ENCODE measurements at places on chromosomes 5 and 9.

- DNase-seq, result no peak
Measured at GRCh38 chr5:163809473-163809872, 304.1 kb downstream of the MAT2B start.

DNA sequence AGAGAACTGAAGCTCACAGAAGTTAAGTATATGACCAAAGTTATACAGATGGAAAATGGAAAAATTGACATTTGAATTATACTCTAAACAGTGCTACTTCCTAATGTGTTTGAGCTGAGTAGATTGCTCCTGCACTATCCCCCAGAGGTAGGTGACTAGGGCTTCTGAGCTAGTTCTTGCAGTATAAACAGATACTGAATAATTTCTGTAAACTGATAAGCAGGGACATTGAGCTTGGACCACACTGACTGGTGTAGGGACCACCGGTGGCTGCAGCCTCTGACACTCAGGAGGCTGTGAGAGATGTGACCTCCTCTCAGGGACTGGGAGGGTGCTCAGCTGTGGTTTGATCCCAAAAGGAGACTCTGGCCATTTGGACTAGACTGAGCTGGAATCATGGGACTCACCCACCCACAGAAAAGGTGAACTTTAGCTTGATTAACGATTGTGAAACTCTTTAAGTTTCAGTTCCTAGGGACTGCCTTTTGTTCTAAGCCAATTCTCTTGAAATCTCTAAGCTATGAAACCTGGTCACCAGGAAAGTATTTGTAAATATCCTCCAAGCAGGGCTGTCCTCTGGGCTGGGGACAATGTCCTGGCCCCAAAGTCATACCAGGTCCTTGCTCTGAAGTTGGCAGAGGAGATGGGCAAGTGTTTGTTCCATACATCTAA is 291.5 kb downstream of the SEC61B start:
- DNase-seq, result no peak

DNA sequence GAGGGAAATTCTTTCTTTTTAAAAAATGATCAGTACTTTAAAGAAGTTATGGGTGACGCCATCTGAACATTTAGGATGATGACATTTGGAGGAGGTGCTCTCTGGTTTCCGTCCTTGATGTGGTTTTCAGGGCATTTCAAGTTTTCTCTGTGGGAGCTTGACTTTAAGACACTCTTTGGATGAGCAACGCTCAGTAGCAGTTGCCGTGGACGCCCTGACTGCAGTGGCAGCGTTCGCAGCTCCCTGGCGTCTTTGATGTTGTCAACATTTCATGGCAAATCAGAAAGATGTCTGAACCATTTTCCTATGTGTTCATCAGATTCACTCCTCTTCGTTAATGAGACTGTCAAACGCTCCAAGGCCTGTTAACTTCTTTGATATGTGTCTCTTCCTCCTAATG is 86.1 kb downstream of the ZNF354C start:
- DNase-seq, result peak; percentile 27

- DNase-seq, result no peak
Measured at GRCh38 chr5:107564931-107565372, 105.8 kb downstream of the EFNA5 start.

DNA sequence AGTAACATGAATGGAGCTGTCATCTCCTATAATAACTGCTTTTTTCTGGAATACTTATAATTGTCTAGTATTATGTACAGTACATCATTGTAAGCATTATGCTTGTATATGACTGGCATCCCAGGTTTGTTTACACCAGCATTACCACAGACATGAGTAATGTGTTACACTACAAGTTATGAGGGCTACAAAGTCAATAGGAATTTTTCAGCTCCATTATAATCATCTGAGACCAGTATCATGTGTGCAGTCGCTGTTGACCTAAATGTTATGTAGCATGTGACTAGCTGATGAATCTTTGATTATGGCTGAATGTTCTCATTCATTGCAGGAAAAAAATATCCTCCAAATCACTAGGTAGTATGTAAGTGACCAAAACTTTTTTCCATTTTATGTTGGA is 2.2 kb downstream of the ZCCHC9 start:
- no peak for DNase-seq

DNA sequence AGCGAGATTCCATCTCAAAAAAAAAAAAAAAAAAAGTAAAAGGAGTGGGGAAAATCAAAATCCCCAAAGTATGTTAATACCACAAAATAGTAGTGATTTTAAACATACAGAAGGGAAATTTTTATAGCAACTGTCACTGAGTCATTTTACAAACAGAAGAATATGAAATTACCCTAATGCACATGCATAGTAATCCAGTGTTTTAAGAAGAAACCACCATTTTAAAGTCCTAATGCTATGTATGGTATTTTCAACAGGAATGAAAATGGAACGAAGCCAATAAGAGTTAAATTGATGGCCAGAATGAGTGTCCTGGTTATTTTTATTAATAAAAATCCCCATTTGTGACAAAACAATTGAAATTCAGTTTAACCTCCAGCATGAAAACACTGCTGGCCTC is 26.7 kb upstream of the NXNL2 start:
- no peak for DNase-seq

DNA sequence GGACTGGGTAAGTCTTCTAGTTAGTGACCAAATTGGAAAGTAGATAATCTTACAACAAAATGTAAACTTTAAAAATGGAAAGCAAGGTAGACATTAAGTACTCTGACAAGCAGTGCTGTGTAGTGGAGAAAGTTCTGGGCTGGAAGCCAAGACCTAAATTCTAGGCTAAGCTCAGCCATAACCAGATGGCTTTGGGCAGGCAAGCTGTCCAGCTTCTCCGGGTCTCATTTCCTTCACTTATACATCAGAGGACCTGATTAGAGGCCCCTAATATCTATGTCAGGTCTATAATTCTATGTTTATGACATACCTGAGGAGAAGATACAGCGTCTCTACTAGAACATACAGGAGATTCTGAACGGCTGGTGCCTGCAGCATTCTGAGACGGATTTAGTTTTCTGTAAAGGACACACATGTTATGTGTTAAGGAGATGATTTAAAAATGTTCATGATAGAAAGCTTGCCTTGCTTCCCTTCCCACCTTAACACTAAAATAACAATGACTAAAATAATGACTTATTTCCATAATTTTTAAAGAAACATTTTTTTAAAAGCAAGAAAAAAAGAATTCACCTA is 61.2 kb downstream of the ELL2 start:
- no peak for DNase-seq

- DNase-seq, result no peak
Measured at GRCh38 chr5:96516631-96517071, 83.6 kb upstream of the PCSK1 start.

DNA sequence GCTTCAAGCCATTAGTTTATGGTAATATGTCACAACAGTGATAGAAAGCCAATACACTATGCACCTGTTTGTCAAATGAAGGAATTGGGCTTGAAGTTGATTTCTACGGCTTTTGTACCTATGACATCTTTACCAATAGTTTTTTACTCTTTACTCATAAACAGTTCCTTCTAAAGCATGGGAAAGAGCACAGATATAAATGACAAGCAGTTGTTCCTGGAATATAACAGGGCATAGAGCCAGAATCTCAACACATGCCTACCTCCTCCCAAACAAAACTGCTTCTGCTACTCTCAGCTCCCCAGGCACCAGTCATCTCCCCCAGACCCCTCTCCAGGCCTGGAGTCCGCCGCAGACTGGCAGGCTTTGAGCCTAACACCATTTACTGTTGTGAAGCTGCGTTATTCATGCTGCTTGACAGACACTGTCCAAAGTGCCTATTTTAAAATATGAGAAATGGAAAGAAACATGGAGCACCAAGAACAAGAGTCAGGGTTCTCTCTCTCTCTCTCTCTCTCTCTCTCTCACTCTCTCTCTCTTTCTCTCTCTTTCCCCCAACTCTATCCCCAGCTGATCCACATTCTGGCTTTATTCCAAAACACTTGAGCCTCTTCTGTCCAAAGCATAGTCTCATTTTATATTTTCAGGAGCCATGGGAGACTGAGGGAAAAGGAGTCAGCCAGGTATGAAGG is 111.6 kb downstream of the ADRB2 start:
- no peak for DNase-seq

- DNase-seq, result no peak
Measured at GRCh38 chr5:41747301-41747700, 122.9 kb downstream of the OXCT1 start.

GRCh38 chr9:87201351-87201751 is 254.0 kb upstream of the GAS1 start:
- DNase-seq, result no peak

GRCh38 chr9:17837965-17838364 is 259.1 kb downstream of the SH3GL2 start:
- no peak for DNase-seq

DNA sequence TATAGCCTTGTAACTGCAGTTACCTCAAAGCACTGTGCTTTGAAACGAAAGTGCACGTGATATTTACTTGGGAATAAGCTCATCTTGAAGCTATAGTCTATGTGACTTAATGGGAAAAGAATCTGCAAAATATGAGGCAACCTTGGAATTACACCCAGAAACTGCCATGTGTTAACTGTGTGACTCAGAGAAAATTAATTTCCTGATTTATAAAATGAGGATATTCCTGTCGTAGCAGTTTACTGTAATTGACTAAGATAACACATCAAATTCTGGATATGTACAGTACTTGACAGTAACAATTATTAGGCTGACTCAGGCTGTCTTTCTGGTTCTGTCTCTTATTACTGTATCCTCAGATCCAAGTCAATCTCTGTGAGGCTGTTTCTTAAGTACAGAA is 1079.9 kb upstream of the ACO1 start:
- no peak for DNase-seq

- DNase-seq, result no peak
Measured at GRCh38 chr5:159059722-159060121, 40.0 kb downstream of the EBF1 start.

- DNase-seq, result no peak
Measured at GRCh38 chr5:116883875-116884274, 309.3 kb upstream of the SEMA6A start.

- no peak for DNase-seq
Measured at GRCh38 chr9:2964470-2964869, 120.6 kb upstream of the PUM3 start.

- DNase-seq, result no peak
Measured at GRCh38 chr9:113386571-113387393, 10.0 kb upstream of the HDHD3 start.

DNA sequence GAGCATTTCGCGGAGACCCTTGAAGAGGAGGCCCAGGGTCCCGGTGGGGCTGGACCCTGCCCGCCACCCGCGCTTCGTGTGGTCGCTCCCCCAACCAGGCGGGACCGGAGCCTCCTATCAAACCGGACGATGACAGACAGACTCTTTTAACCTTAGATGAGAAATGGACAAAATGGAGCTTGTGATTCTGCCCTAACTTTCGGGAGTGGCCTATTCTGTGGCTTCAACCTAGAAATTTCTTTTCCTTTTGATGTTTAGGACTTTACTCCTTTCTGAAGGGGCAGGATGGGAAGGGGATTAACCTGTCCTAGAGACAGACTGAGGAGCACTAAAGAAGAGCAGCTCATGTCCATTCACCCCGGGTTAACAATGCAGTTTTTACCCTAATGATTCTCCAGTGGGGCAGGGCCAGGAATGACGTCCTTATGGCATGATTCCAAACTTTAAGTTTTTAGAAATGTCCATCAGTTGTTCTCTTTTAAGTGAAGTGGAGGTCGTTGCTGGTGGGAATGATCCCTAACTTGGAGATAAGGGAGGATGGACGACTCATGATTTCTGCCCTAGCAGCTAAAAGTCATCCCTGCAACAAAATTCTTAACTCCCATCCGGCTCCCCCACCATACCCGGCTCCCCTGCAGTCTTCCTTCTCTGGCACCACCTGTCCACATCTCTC is 1.0 kb downstream of the NIPSNAP3A start:
- no peak for DNase-seq

DNA sequence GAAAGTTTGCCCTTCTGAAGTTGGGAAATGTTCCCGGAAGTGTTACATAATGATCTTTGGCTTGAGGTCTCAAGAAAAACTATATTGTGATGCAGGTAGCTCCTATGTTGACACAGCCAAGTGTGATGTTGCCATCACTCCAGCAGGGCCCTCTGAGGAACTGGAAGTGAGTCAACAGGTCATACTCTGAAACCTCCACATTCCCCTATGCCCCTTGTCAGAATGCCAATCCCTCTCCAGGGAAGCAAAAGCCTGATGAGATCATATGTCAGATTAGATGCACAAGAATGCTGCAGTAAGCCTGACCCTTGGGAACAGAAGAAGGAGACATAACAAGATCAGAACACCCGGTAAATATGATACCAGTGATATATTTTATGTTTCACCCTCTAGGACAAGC is 66.8 kb upstream of the ITGA2 start:
- DNase-seq, result no peak

DNA sequence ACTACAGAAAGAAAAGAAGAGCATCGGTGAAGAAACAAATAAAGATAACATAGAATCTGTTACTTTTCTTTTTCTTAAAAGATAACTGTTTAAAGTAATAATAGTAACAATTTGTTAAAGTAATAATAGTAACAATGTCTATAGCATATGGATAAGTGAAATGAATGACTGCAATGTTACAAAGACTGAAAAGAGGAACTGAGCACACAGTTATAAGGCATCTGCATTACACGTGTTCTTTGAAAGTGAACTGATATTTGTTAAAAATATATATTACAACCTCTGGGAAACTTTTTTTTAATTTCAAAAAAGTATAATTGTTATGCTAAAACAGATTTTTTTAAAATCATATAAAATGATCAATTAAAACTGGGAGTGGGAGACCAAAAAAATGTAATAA is 88.4 kb upstream of the FST start:
- DNase-seq, result no peak

GRCh38 chr9:133701321-133701980 is 36.7 kb downstream of the SARDH start:
- DNase-seq, result peak; percentile 22

DNA sequence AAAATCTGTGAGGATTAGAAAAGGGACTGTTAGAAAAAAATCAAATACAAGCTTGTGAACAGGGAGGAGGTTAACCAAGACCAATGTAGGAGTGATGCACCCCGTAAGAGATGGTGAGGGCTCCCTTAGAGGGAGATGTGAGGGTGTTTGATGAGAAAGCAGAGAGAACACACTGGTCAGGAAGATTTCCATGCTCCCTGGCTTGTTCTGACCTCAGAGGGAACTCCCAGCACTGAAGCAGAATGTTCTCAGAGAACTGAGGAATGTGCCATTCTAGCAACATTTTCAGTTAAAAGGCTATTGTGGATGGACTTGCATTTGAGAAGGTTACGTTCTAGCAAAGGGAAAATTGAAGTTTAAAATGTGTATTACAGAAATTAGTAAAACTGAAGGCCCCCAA is 110.6 kb downstream of the HTR4 start:
- no peak for DNase-seq

DNA sequence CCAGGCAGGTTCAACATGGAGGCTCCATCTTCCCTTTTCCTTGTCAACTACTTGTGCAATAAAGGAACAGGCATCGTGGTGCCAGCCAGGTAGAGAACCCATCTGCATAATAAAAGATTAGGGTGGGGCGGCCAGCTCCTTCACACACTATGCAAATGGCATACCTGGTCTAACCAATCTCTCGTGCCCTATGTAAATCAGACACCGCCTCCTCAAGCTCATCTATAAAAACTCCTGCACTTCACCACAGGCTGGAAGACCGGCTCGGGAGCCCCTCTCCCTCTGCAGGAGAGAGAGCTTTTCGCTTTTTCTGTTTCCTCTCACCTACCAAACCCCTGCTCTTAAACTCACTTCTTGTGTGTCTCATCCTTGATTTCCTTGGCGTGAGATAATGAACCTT is 244.3 kb upstream of the PUM3 start:
- no peak for DNase-seq

- DNase-seq, result no peak
Measured at GRCh38 chr5:75037106-75037505, 15.3 kb downstream of the GCNT4 start.
